Lung (tissue), 17 donors: ENCODE measurements at places on chromosomes 2 and 18. TPM values are rescaled to one million over a fixed set of nuclear protein-coding genes. Genes with fewer than 3 reads are reported as not detected.

NPHP1 gene
- 8.2 TPM for polyA plus RNA-seq

LOXL3 gene
- polyA plus RNA-seq, result 2.9 TPM

ANKRD30BL gene
- not detected for polyA plus RNA-seq

LIMS4 gene
- polyA plus RNA-seq, result 0.98 TPM

SLC11A1 gene
- 359 TPM for polyA plus RNA-seq

SLC38A11 gene
- 0.10 TPM for polyA plus RNA-seq

NAT8 gene
- polyA plus RNA-seq, result not detected

ERBB4 gene
- polyA plus RNA-seq, result 1.1 TPM

TRABD2A gene
- polyA plus RNA-seq, result 2.1 TPM

RDH14 gene
- 18.1 TPM for polyA plus RNA-seq

KIDINS220 gene
- polyA plus RNA-seq, result 22.6 TPM

LCT gene
- polyA plus RNA-seq, result 0.02 TPM

PHLPP1 gene
- 3.3 TPM for polyA plus RNA-seq

CHST9 gene
- 6.1 TPM for polyA plus RNA-seq

CYP1B1 gene
- 29.3 TPM for polyA plus RNA-seq
